ENCODE measurements at places on chromosomes 6 and 20.

DNA sequence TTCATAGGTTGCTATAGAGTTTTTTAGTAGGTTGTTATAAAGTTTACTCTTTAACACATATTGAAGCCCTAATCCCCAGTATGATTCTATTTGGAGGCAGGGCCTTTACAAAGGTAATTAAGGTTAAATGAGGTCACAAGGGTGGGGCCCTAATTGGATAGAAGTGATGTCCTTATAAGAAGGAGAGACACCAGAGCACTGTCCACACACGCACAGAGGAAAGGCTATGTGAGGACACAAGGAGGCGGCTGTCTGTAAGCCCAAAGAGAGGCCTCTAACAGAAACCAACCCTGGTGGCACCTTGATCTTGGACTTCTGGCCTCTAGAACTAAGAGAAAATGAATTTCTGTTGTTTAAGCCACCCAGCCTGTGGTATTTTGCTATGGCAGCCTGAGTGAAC is 98.5 kb downstream of the GJA10 start:
- DNase-seq = no peak

DNA sequence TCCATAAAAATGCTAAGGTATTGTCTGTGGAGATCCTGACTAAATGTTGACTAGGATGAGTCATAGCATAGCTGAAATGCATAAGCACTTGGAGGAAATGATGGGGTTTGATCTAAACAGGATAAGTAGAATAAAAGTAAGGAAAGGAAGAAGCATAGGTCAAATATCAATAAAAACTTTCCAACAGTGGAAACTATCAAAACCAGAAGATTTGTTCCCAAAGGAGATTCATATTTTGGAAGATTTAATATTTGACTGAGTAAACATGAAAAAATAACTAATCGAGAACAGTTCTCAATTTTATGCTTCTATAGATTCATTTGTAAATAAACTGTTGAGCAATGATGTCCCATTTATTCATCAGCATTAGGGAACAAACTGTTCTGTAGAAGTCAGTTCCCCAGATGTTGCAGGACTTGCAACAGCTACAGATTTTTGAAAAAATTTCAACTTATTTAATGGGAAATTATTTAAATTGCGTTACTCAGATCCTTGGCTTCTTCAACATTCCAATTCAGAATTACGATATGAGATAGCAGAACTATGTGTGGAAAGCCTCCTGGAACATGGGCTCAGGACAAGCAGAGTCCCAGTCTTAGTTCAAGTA is 133.7 kb upstream of the TBX18 start:
- DNase-seq = no peak

DNA sequence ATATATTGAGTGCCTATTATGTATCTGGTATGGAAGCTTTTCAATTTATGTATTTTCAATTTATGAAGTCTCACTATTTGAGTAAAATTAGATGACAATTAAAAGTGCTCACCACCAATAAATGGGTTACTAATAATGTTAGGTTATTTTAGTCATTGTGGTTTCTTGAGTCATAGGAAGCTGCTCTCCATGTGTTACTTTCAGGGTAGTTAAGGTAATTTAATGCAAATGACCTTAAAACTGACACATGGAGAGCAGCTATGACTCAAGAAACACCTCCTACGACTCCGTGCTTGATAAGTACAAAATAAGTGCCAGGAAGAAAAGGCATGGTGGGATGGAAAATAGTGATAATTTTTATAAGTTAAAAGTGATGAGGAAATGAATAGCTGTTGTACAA is 16.5 kb upstream of the TINAG start:
- no peak for DNase-seq

DNA sequence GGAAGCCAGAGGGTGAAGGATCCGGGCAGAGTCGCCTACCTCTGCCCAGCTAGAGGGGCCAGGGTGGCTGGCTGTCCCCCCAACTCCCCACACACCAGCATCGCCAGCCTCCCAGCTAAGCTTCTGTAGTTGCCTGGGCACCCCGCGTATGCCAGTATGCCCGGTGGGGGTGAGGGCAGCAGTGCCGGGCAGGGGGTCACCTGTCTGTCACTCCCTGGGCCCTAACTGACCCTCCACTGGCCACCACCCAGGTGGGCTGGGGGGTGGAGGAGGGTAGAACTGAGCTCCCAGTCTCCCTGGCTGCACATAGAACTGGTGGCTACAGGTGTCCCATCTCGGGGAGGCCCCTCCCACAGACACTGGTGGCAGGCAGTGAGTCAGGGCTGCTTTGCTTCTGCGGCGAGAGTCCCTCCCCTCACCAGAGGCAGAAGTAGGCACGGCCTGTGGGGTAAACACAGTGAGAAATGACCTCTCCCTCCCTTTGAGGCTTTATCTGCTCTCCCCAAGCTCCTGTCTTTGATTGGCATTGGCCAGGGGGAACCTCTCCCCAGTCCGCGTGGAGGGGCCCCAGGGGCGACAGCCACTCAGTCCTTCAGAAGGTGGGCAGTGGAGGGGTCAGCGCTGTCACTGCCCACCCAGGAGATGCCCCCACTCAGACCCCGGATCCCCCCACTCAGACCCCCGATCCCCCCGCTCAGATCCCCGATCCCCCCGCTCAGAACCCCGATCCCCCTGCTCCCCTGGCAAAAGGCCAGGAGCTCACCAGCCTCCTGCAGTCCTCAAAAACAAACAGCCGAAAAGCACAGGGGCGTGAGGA is 2.5 kb downstream of the NTSR1 start:
- no peak for DNase-seq

DNA sequence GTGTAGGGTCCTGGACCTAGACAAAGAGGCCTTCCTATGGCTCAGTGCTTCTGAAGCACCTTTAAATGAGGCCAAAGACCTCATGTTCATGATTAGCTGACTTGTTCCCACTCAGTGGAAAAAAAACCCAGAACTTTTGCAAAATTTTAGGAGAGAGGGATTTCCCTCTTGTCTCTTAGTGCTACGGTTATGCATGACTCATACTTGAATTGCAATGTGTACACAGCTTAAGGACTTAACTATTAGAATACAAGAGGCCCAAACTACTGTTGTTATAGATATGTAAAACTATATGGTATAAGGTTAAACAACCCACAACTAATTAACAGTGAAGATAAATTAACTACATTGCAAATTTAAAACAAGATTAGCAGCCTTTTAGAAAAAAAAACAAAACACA is 32.3 kb upstream of the HLA-A start:
- no peak for DNase-seq

- no peak for DNase-seq
Measured at GRCh38 chr6:29561606-29562181, 2.2 kb upstream of the UBD start.

GRCh38 chr20:47951521-47951971 is 166.3 kb upstream of the SULF2 start:
- no peak for DNase-seq

GRCh38 chr6:167569879-167570278 is 245.0 kb downstream of the TTLL2 start:
- DNase-seq = no peak

DNA sequence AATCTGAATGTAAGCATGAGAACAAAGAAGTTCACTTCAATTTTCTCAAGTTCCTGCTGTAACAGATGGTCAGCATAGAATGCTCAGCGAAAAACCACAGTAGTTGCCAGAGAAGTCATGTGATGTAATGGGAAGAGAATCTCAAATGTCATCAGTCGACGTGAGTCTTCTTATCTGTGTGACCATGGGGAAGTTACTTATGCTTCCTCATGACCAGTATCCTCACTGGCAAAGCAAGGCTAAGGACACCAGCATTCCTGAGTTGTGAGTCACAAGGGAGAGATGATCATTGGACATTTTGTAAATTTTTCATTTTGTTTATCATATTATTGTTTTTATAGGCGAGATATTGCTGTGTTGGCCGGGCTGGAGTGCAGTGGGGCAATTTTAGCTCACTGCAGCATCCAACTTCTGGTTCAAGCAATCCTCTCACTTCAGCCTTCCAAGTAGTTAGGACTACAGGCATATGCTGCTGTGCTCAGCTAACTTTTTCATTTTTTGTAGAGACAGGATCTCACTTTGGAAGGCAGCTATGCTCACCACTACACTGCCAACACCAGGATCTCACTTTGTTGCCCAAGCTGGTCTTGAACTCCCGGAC is 21.9 kb downstream of the SGK1 start:
- DNase-seq = peak; percentile 72

GRCh38 chr6:77273929-77274328 is 189.4 kb downstream of the HTR1B start:
- DNase-seq = no peak

- no peak for DNase-seq
Measured at GRCh38 chr6:151043944-151044343, 178.4 kb downstream of the MTHFD1L start.

- DNase-seq = no peak
Measured at GRCh38 chr20:48875914-48876240, 45.6 kb upstream of the ARFGEF2 start.

GRCh38 chr20:63261060-63261794 is 7.0 kb upstream of the NKAIN4 start:
- DNase-seq = no peak

- no peak for DNase-seq
Measured at GRCh38 chr6:1062786-1063545, 248.9 kb upstream of the FOXQ1 start.

DNA sequence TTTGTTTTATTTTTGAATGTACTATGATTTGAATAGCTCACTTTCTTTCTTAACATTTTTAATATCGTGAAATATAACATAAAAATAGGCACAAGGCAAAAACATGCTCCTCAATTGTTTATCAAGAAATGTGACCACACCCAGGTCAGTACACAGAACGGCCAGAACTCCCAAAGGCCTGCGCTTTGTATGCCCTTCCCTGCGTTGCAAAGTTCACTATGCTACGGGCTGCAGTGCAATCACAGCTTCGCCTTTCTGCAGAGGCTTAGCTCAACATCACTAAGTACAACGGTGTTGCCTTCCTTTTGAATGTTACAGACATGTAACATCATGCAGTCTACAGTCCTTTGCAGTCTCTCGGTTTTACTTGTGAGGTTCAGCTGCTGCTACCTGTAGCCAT is 333.4 kb downstream of the THBS2 start:
- no peak for DNase-seq
